ENCODE measurements at places on chromosomes 12 and 14.
A peak's percentile ranks its signal among the peaks of the same experiment; 100 is the strongest.

DNA sequence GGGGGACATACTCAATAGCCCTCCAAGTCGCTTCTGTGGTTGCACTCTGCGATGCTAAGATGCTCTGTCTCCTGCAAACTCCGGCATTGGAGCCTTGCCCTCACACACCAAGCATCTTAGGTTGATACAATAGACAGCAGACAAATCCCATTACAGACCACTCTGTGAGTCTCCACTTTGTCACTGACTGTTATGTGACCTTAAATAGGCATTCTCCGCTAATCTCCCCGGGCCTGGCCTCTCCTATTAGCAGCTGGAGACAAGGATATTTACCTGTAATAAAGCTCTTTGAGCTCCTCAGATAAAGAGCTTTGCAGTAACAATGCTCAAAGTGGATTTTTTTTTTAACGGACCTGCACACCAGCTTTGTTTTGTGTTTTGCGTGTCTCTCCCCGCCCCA lies 479.7 kb upstream of the TBX3 start:
- no peak for DNase-seq

DNA sequence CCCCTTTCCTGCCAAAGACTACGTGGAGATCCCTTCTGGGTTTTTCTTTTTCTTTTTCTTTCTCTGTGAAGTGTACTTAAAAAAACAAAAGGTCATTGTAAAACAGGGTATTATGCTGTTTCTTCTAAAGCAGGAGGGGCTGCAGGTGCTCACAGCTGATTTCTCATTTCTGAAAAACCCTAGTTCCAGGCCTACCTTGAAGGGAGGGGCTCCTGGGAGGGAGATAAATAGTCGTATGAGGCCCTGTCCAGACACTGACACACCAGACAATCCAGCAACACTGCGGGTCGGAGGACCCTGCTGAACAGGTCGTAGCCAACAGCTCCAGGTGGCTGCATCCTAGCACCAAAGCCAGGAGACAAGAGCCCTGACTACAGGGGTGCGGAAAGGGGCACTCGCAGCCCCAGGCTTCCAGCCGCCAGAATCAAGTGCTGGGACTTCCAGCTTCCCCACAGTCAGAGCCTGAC lies 41.1 kb downstream of the PSMA6 start:
- no peak for DNase-seq

DNA sequence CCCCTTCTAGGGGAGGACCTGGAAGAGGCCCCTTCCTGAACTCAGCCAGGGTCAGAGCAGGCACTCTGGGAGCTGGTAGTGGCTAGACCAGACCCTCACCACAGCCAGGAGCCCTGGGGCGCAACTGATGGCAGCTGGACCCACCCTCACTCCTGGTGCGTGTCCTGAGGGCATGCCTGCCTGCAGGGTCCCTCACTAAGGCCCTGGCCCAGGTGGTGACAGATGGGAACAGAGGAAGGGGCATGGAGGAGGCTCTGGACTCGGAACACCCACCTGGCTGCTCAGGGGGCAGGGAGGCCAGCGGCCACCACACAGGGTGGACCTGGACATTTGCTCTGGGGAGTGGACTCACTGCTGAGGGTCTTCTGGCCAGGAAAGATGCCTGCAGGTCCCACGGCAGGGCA lies 342.2 kb upstream of the SFSWAP start:
- no peak for DNase-seq

GRCh38 chr14:104977681-104978653 lies at the start of gene AHNAK2:
Gene AHNAK2 (minus strand): TSS chr14:104978374. CDS start chr14:104978237, 137 bp downstream.
- peak; percentile 81 for DNase-seq

DNA sequence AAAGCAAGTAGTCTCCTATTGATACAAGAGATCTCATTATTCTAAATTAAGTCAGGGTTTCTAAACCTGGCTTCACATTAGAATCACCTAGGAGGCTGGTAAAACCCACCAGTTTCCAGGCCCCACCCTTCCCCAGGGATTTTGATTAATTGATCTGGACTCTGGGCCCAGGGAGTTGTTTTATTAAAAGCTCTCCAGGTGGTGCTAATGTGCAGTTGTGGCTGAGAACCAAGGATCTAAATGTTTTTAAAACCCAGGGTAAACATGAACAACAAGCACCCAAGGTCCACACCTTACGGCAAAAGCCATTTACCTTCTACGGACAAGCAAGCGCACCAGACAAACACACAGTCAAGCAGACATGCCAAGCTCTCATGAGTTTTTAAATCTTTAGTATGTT lies 73.9 kb downstream of the SLC2A13 start:
- no peak for DNase-seq

DNA sequence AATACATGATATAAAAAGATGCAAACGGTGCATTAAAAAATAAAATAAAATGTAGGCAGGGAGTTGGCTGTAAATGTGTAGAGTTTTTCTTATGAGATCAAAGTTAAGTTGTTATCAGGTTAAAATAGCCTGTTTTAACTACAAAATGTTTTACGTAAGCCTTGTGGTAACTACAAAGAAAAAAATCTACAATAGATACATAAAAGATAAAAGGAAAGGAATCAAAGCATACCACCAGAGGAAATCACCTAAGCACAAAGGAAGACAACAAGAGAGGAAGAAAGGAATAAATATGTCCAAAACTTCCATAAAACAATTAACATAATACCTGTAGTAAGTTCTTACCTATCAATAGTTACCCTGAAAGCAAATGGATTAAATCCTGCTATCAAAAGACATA lies 12.2 kb downstream of the NELL2 start:
- no peak for DNase-seq

DNA sequence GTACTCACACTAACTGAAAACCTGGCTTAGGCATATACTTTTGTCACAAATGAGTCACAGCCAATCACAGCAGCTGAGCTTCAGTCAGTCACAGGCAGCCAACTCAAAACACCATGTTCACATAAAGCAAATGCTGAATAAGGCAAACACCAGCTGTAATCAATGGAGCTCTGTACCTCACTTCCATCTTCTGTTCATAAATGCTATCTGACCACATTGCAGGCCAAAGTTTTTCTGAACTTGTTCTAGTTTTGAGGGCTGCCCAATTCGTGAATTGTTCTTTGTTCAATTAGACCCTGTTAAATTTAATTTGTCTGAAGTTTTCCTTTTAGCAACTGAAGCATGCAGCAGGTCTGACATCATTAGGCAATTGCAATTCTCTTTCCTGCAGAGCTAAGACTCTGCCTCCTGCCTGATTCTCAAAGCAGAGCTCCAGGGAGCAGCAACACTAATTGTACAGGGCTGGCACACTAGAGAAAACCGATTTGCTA lies 129.9 kb downstream of the WIF1 start:
- DNase-seq = no peak

DNA sequence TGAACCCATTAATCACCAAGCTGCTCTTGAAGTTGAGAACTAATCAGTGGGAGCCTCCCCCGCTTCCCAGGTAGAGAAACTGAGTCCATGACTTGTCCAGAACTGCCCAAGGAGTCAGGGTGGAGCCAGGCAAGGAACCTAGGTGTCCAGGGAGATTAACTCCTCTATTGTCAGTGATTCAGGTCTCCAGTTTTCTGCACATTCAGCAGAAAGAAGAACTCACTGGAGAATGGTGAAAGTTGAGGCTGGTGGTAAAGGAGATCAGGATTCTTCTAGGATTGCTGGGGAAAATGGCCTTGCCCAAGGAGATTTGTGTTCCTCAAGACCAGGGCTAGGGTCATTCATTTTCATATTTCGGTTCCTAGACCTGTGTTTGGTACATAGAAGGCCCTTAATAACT lies 87.2 kb upstream of the CISTR start:
- no peak for DNase-seq

- DNase-seq = peak; percentile 72
Observed at GRCh38 chr12:124509676-124510300, 57.6 kb downstream of the NCOR2 start.

DNA sequence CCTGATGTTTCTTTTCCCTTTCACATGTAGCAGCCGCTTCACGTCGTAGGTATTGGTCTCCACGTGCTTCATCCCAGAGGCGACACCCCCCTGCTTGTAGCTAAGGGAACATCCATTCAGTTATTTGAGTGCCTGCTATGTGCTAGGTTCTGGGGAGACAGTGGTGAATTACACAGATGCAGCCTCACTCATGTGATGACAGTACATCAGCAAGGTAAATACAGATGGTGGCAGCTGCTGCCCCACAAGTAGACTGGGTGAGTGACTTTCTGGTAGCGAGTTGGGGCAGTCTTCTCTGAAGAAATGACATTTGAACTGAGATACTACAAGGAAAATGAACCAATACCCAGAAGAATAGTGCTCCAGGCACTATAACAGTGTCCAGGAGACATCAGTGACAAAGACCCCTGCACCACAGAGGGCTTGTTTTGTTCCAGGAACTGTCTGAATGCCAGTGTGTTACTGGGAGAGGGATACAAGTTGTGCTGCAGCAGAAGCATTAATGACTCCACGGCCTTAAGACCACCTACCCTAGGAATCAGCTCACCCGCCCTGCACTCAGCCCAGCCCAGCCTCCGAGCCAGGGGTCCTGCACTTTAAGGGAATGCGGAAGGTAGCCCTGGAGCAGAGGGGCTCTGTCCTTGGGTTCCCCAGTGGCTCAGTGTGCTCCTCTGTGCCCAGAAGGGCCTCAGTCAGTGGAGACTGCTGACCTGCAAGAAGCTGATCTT lies 7.3 kb downstream of the AVIL start:
- DNase-seq = no peak

- DNase-seq = peak; percentile 10
Observed at GRCh38 chr14:71451501-71451900, 480.7 kb upstream of the RGS6 start.

- no peak for DNase-seq
Observed at GRCh38 chr14:56808383-56809269, 1.7 kb downstream of the OTX2 start.

DNA sequence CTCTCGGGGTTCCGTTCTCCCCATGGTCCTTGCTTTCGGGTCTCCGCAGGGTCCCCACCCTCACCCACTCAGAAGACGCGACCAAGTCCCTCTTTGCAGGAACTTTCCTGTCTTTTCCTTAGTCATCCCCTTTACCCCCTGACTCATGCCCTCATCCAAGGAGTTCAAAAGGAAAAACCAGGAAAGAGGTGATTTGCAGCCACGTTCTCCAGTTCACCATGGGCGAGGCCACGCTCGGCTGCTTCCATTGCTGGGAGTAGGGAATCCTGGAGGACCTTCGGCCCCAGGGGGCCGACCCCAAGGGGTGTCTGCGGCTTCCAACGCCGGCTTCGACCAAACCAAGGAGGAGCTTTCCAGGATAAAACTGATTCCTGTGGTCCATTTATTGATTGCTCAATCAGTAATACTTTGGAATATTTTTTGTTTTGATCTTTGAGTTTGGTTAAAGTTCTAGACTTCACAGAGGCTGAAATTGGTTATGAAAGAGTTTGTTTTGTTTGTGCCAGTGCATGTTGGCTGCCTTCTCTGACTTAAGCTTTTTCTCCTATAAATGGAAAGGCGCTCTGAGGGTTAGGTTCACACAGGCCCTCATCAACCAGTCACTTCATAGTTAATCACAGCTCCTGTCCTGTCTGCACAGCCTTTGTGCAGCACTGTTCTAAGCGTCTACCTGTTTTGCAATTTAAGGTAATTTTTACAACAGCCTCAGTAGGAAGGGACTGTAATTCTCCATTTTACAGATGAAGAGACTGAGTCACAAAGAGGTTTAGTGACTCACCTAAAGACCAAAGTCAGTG lies 827 bp downstream of the ALDH2 start:
- peak; percentile 34 for DNase-seq

DNA sequence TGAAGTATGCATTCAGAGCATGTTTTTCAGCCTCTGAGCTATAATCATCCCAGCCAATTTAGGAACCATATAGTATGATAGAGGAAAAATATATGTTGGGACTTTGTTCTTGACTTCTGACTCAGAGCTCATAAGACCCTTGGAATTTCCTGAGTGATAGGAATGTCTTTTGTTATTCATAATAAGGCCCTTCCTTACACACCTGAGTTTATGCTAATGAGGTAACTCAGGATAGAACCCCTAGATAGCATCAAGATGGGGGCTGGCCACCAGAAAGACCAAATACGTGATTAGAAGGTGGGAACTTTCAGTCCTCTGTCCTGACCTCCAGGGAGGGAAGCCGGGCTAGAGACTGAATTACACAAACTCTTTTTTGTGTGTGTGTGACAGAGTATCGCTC lies 32.4 kb upstream of the PLEK2 start:
- DNase-seq = no peak

DNA sequence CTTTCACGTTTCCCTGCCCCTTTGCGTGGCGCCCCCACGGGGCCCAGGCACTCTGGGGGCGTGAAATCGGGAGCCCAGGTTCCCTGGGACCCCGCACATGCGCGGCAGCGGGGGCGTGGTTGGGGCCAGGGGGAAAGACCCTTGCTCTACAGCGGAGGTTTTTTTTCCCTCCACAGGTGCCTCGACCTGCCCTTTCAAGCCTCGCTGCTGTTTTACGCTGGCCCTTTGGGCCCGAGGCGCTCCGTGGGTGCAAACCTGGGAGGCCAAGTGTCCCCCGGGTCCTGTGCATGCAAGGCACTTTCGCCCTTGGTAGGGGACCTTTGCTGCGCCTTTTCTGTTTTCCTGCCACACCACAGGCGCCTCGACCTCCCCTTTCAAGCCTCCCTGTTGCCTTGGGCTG lies 329.8 kb downstream of the ALG10 start:
- no peak for DNase-seq

- DNase-seq = peak; percentile 65
Observed at GRCh38 chr14:71586131-71586897, 345.9 kb upstream of the RGS6 start.

- DNase-seq = no peak
Observed at GRCh38 chr12:53493610-53494391, 5.5 kb downstream of the MAP3K12 start.

DNA sequence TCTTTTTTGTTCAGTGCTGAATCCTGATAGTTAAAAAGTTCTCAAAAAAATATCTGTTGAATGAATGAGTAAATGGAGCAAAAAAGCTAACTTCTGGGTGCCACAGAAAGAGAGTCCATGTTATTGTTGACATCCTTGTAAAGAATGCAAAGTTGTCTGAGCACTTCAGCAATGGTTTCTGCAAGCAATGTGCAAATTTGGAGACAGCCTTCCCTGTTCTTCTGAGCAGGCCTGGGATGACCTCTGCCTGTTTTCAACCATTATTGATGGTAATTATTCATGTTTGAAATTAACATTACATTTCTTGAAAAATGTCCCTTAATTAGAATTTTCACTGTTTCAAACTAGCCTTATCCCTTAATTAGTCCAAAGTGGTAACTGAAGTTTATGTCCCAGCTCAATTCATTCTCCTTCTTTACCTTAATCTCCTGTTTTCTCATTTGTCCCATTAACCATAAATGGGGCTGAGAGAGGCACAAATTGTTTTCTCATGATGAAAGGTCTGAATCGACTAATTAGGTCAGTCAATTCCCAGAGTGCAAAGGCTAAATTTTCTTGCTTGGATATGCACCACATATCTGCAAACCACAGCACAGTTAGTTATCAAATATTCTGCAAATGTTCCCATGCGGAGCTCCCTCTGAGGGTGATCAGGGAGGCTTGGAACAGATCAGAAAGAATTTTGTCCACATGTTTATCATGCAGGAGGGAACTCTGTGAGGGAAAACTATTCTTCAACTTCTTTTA lies 139.4 kb upstream of the KRR1 start:
- DNase-seq = no peak

GRCh38 chr12:32501835-32502333 lies 102.5 kb downstream of the FGD4 start:
- peak; percentile 50 for DNase-seq
